ENCODE measurements at places on chromosomes 11 and 22.

- no peak for DNase-seq
Observed at GRCh38 chr22:44732017-44732561, 20.3 kb upstream of the ARHGAP8 start.

DNA sequence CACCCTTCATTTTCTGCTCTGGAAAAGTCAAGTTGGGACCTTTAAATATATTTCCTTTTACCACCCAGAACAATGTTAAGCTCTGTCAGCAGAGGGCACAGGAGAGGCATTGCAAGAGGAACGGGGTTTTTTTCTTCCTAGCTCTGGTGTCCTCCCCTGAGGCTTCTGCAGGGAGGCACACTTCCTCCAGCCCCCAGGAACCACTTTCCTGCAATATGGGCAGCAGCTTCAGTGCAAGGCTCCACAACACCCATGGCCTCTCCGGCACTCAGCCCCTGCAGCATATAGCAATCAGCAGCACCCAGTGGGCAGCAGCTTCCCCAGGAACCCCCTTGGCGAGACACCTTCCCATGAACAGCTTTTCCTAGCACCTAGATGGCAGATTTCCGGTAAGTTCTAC is 101.4 kb downstream of the SYT9 start:
- DNase-seq: peak; percentile 30

- no peak for DNase-seq
Observed at GRCh38 chr11:104319396-104319795, 155.4 kb upstream of the PDGFD start.

- DNase-seq: no peak
Observed at GRCh38 chr22:37370306-37370979, 56.8 kb downstream of the ELFN2 start.

DNA sequence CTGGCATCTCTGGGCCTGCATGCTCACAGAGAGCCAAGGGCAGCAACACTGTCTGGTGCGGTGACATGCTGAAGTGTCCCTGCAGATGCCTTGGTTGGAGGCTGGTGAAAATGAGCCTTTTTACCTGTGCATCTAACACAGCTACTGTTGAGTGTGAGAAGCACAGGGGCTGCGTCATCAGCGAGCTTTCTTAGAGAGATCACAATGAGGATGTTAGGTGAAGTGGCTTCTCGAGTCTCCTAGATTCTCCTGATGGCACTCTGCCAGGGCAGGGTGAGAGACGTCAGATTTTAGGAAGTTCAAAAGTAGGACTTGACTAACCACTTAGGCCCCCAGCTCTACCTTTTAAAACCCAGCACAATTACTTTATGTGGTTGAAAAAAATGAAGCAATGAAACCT is 3.6 kb upstream of the SLC15A3 start:
- DNase-seq: no peak

GRCh38 chr11:30853439-30853838 is 267.3 kb upstream of the MPPED2 start:
- DNase-seq: no peak

- DNase-seq: no peak
Observed at GRCh38 chr11:44681698-44682097, 45.1 kb upstream of the TSPAN18 start.

GRCh38 chr11:79201677-79202347 is 239.0 kb downstream of the TENM4 start:
- no peak for DNase-seq

DNA sequence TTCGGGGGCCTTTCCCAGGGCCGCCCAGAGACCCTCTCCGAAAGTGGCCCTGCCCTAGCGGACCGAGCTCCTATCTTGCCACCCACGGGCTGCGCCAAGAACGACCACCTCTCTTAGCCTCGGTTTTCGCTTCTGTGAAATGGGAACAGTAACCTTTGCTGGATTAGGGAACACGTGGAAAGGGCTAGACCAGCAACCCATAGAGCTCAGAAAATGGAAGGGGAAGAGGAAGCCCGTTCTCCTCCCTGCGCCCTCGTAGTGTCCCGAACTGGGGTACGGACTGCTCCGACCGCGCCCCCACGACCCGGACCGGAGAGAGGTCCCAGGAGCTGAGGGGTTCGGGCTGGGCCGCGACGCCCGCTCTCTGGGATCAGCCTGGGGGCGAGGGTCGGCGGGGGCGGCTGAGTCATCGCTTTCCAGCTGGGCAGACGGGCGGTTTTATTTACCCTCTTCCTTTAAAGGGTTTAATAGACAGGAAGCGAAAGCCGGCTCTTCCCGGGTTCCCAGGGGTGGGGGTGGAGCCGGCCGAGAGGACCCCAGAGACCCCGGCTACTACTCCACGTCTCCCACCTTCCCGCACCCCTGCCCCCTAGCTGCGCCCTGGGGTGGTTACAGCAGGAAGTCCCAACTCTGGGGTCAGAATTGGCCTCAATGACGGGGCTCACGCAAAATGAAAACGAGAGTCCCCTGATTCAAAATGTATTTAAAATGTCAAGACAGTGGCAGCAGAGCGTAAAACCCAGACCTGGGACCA is 907 bp upstream of the PHLDA2 start:
- DNase-seq: no peak

DNA sequence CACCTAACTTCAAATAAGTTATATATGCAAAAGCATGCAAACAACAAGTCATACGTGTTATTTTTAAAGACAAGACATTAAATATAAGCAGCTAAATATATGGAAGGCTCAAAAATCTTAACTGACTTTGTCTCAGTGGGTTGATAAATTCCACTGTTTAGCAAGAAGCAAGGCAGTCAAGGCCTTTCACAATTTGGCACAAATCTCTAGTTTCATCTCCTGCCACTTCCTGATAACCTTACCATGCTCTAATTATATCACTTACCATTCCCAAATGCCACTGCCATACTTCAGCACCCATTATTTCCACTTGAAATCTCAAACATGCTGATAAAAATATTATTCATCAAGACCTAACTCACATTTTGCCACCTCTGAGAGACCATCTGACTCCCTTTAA is 24.8 kb downstream of the DCUN1D5 start:
- no peak for DNase-seq

- DNase-seq: no peak
Observed at GRCh38 chr11:5007561-5007960, 12.9 kb downstream of the OR51L1 start.

- no peak for DNase-seq
Observed at GRCh38 chr11:66126064-66126463, 56.0 kb downstream of the PACS1 start.

GRCh38 chr11:7694235-7694634 is 12.0 kb downstream of the OVCH2 start:
- DNase-seq: no peak

GRCh38 chr22:39205344-39206021 is 39.3 kb downstream of the PDGFB start:
- peak; percentile 68 for DNase-seq

GRCh38 chr22:22414266-22414665 is 94.3 kb downstream of the ZNF280B start:
- no peak for DNase-seq

GRCh38 chr22:35435201-35435740 is 35.3 kb downstream of the MCM5 start:
- no peak for DNase-seq

- DNase-seq: no peak
Observed at GRCh38 chr11:58577555-58578135, 1.2 kb upstream of the ZFP91 start.

- no peak for DNase-seq
Observed at GRCh38 chr11:117830072-117830471, 5.5 kb upstream of the FXYD2 start.

DNA sequence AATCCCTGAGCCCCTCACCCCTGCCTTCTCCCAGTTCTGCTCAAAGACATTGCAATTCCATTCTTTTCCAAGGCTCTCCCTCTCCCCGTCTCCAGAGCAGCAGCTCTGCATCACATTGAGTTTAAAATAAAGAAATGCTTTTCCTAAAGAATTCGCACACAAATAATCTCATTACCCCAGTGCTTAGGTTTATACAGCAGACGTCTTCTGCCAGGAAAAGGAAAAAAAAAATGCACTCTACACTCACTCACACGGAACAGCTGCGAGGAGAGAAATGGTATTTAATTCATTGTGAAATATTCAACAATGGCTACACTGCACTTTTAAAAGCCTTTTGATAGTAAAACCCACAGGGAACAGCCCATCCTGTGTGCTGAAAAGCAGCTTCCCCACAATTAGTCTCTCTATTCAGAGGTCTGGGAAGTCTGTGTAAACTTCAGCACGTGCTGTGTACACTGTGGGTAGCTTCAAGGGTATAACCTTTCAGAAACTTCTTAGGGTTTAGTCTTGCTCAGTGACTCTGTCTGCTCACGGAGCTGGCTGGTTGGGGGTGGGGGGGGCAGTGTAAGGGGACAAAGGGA is 42.8 kb downstream of the ETS1 start:
- DNase-seq: no peak

- DNase-seq: no peak
Observed at GRCh38 chr22:40322021-40322420, 24.3 kb upstream of the ADSL start.

GRCh38 chr11:86147004-86147403 is 78.1 kb upstream of the PICALM start:
- DNase-seq: no peak

DNA sequence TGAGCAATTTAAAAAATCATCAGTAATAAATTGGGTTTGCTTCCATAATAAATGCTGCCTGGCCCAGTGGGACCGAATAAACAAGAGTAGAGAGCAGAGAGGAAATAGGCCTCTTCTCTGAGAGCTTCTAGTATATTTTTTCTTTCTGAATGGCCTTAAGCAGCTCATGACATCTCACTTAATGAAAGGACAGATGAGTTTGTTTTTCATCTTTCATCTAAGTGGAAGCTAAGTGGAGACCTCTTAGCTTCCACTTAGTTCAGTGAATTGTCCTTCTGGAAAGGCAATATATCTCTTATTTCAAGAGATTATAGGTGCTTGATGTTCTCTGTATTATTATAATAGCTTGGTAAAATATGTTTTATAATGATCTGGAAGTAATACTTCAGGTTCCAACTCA is 245.9 kb upstream of the ANO3 start:
- no peak for DNase-seq

DNA sequence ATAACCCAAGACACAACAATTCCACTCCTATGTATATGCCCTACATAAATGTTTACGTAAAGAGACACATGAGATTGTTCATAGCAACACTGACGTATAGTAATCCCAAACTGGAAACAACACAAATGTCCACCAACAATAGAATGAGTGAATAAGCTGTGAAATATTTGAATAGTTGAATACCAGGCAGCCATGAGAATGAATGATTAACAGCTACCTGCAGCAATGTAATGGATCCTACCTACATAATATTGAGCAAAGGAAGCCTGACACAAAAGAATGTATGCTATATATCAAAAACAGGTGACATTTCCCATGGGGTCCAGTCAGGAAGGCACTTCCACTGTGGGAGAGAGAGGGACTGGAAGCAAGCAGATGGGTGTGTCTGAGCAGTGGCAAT is 92.8 kb upstream of the LINC01488 start:
- no peak for DNase-seq

DNA sequence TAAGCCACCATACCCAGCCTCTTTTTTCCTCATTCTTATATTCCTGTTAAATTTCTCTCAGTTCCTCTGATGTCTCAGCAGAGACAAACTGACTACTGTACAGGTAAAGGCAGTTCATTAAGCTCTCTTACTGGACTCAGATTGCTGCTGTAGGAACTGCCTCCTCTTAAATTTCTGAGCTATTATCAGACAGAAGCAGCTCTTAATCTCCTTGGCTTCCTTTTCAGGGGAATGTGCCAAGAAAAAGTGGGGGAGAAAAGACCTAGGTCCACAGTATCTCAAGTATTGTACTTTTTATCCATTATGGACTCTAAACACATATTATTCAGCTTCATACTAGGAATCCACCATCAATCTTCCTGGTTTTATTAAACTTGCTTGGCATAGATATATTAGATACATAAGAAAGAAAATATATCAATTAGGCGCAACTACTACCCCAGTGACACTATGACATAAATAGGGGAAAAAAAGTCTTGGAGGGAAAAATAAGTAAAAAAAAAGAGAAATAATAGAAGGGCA is 26.1 kb downstream of the MRTFA start:
- no peak for DNase-seq

GRCh38 chr11:18650859-18651557 is 16.9 kb upstream of the SPTY2D1 start:
- peak; percentile 45 for DNase-seq

DNA sequence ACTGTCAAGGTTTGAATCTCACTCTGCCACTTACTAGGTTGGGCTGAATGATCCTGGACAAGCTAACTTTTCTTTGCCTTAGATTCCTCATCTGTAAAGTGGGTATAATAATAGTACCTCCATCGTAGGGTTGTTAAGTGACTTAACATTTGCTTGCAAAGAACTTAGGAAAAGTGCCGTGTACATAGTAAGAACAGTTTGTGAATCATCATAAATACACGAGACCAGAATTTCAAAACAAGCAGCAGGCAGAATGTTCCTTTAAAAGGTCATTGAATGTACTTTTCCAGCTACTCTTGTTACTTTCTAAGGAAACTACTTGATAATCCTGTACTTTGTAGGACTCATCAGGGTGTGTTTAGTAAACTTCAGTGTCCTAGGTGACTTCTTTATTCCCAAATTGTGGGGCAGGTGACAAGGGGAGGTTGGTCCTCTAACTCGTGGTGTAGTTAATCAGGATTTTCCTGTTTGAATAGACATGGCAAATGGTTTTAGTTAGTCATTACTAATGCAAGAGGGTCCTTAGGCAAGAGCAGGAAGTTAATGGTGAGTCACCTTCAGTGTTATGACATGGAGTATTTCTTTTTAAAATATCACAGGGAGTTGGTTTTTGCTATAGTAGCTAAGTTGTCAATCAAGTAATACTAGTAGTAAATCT is 67.9 kb downstream of the YAP1 start:
- no peak for DNase-seq

GRCh38 chr11:73141031-73141308 is 1.1 kb downstream of the FCHSD2 start:
- peak; percentile 60 for DNase-seq

DNA sequence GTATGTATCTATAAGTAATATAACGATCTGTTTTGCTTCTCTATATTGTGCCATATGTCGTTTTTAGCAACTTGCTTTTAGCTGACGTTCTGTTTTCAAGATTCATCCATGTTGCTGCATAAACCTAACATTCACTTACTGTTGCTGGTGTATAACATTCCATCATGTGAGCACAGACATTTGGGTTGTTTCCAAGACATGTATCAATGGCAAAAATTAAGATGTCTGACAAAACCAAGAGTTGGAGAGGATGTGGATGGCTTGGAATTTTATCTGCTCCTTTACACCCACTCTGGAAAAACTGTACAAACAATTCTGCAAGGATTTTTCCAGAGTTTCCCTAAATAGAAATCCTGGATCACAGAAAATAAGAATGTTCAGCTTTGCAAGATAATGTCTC is 40.9 kb downstream of the DGCR2 start:
- no peak for DNase-seq

GRCh38 chr11:94884376-94884775 is 89.0 kb downstream of the CWC15 start:
- no peak for DNase-seq

- no peak for DNase-seq
Observed at GRCh38 chr11:12292766-12293165, 84.6 kb upstream of the PARVA start.

- no peak for DNase-seq
Observed at GRCh38 chr11:122505304-122506006, 150.1 kb upstream of the UBASH3B start.

All from GM06990 (cell line).